ENCODE measurements at places on chromosomes 4 and X.
A peak's percentile ranks its signal among the peaks of the same experiment; 100 is the strongest.

DNA sequence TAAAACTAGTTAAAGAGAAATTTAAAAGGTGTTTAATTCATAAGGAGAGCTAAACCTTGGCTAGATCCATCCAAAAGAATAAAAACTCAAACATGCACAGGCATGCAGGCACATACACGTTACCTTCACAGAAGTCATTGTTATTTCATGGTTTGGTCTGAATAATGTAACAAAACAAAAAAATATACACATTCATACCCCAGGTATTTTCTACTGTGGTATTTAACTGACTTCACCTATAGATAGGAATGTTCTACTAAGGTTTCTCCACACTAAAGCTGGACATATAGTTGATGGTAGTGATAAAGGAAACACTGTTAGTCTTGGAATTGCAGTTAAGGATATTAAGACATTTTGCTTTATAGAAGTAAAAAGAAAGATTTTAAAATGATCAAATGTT is 283.6 kb upstream of the PCDH10 start:
- DNase-seq = no peak

DNA sequence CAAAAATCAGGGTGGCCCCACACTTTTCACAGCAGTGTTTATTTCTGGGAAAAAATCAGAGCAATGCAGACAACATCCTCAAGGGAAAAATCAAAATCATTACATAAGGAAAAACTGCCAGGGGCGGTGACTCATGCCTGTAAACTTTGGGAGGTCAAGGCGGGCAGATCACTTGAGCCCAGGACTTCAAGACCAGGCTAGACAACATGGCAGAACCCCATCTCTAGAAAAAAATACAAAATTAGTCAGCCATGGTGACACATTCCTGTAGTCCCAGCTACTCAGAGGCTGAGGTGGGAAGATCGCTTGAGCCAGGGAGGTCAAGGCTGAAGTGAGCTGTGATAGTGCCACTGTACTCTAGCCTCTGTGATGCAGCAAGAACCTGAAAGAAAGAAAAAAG is 102.8 kb downstream of the NAF1 start:
- DNase-seq = no peak

- DNase-seq = no peak
Observed at GRCh38 chrX:136687457-136687856, 39.5 kb downstream of the CD40LG start.

GRCh38 chr4:6265546-6265945 is 4.1 kb upstream of the WFS1 start:
- DNase-seq = no peak

- no peak for DNase-seq
Observed at GRCh38 chr4:124632439-124632838, 80.1 kb downstream of the ANKRD50 start.

DNA sequence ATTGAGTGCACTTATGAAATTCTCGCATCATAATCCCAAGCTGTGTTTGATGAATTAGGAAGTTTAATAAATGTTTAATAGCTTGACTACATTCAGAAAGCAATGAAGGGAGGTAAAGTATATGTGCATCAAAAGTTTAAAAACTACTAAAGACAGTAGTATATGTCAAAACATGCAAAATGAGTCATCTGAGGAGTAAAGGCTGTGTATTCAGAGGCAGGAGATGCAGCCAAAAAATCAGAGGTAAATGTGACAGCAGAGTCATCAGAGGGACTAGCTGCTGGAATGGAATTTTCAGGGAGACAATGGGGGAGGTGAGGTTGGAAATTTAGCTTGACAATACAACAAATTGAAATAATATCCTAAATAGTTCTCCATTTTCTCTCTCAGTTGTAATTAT is 127.0 kb upstream of the FUNDC1 start:
- DNase-seq = no peak

GRCh38 chr4:112523008-112523721 is 7.2 kb upstream of the NEUROG2 start:
- no peak for DNase-seq

DNA sequence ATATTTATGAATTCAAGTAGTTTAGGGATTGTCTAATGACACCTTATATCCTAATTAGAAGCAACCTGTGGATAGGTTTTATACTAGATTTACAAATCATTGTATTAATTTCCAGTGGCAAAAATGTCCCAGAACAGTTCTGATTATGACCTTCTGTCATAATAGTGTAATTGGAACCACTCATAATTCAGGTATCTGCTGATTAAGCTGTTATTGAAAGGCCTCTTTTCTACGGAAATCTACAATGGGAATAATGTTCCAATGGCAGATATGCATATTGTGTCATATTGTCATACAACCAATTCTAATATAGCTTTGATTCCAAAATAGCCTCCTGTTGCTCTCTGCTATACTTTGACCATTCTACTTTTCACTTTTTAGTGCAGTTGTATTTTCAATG is 19.0 kb downstream of the MMRN1 start:
- DNase-seq = no peak

GRCh38 chr4:175371091-175371490 is 441.0 kb downstream of the GPM6A start:
- no peak for DNase-seq

- DNase-seq = no peak
Observed at GRCh38 chr4:165150545-165150944, 37.9 kb upstream of the TMEM192 start.

- no peak for DNase-seq
Observed at GRCh38 chr4:71338846-71339593, at the start of gene SLC4A4. Gene SLC4A4, plus strand, starts transcription at chr4:71339020.

DNA sequence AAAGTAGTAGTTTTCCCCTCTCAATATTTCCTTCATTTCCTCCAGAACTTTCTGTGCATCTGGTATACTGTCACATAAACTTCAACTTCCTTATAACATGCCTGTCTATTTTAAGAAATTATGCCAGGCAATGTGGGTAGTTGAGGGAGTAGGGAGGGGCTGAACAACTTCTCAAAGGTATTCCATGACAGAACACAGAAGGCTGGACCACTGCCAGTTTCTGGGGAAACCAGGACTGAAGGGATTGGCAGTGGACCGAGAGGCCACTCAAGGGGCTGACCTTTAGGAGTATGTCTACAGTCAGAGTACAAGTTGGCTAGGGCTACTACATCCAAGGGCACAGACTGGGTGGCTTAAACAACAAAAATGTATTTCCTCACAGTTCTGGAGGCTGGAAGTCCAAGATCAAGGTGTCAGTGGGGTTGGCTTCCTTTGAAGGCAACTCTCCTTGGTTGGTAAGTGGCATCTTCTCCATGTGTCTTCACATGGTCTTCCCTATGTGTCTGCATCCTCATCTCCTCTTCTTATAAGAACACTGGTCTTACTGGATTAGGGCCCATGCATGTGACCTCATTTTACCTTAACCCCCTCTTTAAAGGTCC is 6.9 kb downstream of the SH3RF1 start:
- DNase-seq = no peak

- no peak for DNase-seq
Observed at GRCh38 chrX:133804072-133804471, 181.3 kb downstream of the GPC3 start.

GRCh38 chrX:150512461-150512901 is 55.9 kb upstream of the MTM1 start:
- DNase-seq = no peak

DNA sequence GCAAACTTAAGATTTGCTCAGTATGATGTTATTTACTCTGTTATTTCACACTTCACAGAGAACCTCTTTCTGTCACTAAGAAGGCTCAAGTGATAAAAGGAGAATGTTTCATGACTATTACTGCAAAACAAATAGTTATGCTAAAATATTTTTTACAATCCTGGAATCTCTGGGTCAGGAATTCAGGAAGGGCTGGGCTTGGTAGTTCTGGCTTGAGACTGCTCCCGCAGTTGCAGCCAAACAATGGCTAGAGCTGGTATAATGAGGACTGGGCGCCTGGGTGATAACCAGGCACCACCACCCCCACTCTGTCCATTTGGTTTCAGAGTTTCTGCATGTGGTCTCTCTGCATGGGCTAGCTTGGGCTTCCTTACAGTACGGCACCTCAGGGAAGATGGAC is 28.7 kb upstream of the SPP1 start:
- DNase-seq = no peak

DNA sequence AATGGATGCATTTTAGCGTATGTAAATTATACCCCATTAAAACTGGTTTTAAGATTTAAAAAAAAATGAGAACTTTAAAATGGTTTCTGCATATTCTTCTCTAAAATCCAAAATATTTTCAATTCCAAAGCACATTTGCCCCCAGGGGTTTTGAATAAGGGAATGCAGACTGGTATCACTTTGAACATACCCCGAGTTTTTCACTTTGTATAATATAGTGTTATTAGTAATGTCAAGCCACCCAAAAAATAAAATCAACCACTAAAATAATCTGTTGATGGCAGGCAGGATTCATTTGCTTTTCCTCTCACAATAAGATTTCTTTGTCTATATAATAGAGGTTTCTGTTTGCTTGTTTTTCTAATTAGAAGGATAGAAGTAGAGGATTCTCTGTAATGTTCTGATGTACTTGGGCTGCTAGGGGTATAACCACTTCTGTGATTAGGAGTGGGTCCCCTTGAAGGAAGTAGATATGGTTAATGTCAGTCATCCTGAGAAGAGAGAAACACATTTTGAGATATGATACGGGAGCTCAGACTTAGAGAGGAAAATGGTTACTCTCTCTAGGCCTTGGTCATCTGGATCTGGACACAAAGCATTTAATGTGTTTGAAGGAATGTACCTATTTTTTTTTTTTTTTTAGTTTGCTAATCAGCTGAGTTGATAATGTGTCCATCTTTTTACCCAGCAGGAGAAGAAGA is 9.3 kb upstream of the LIN54 start:
- no peak for DNase-seq

DNA sequence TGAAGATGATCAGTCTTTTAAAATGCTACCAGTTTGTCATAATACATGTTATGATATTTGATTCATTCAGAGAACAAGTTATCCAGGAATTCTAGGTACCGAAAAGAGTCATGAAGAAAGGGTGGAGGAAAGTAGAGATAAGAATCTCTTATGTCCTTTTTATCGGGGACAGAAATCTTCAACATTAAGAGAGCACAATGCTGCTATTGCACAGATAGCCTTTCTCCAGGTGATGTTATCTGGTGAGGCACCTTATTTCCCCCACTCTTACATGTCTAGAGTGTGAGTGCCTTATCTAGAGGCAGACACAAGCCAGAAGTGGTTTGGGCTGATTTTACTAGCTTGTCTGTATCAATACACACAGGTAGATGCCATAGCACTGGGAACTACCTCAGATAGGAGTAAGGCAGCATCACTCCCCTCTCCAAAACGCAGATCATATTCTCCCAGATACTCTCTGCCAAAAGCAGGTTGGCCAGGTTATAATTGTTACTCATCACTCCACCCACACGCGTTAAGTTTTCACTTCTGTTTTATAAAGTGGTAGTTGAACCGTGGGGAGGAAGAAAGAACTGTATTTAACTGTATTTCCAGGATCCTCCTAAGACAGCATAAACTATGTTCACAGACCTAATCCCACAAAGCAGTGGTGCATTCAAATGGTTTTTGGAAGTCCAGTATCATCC is 38.4 kb downstream of the AREG start:
- DNase-seq = no peak

DNA sequence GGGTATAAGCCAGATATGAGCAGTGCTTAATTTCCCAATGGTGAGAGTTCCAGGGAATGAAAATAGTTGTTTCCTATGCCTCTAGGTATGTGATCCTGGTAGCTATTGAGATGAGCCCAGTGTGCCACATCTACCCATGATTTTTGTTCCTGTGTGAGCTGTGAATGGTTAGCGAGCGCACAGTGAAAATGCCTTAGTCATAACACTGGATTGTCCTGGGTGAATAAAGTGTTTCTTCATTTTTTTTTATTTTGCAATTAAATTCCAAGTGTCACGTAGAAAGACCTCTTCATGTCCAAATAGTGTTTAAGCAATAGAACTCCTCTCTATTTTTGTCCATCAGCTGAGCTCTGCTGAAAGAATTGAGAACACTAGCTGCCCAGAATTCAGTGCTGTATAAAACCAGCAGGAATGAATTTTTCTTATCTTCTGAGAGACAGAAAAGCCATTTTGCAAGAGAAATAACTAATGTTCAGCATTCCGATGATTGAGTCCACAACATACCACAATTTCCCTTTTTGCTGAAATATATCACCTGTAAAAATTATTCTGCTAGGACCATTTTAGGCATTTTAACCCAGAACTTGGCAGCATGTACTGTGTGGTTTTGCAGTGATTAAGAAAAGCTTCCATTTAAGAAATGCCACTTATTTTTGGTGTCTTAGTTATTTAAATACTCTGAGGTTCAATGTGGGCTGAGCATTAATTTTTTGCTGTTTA is 5.6 kb downstream of the MAOA start:
- DNase-seq = no peak

- peak; percentile 12 for DNase-seq
Observed at GRCh38 chr4:53015681-53016080, 153.6 kb downstream of the RASL11B start.

- DNase-seq = no peak
Observed at GRCh38 chrX:113059714-113060113, 219.1 kb upstream of the AMOT start.

- no peak for DNase-seq
Observed at GRCh38 chr4:40916880-40917279, 167.1 kb downstream of the NSUN7 start.

- DNase-seq = no peak
Observed at GRCh38 chrX:71545364-71545763, 12.5 kb downstream of the OGT start.

- DNase-seq = no peak
Observed at GRCh38 chr4:185529413-185529812, 5.9 kb downstream of the PDLIM3 start.

DNA sequence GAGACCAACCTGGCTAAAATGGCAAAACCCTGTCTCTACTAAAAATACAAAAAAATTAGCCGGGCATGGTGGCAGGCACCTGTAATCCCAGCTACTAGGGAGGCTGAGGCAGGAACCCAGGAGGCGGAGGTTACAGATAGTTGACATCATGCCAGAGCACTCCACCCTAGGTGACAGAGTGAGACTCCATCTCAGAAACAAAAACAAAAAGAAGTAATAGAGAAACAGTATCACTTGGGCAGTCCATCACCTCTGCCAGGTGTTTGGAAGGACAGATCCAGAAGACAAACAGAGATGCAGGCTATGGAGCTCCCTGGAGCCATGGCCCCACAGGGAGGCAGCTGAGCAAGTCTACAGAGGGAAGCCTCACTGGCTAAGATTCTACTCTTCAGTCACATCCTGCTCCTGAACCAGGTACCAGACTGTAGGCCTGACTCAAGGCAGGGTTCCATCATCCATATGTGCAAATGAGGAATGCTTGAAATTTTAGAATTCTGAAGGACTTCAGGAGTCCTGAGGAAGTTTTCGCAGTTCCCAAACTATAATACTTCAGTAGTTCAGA is 81.4 kb upstream of the CPEB2 start:
- DNase-seq = no peak

DNA sequence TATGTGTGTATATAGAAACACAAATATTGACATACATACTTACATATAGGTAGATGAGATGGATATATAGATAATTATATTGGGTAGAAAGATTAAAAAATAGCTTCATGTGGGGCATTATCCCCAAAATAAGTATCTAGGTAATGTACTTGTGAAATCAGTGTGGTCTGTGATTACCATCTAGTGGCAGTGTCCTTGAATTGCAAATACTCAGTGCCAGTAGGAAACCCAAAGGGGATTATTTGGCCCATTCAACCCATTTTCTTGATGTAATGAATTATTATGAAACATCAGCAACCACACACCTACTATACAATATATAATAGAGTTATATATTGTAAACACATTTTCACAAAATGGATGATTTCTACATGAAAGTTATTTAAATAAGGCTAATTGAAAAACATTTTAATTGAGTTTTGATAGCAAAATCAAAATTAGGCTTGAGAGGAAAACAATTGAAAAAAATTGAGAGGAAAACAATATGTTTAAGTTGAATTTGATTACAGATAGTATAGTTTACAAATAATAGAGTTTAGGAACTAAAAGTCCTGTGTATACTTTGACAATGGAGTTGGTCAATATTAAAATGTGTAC is 389.4 kb downstream of the GALNTL6 start:
- no peak for DNase-seq
